ENCODE measurements at places on chromosomes 7 and 10. TPM values are rescaled to one million over a fixed set of nuclear protein-coding genes. Genes with fewer than 3 reads are reported as not detected.

GRCh38 chr7:132351954-132352499, 224.2 kb downstream of the PLXNA4 start:
- H3K4me3 ChIP-seq = no peak overlapping the region
- H3K36me3 ChIP-seq = no peaks in the 10 kb centered on the region
- peaks cover 42% of the 10 kb centered on the region for H3K27me3 ChIP-seq

DNA sequence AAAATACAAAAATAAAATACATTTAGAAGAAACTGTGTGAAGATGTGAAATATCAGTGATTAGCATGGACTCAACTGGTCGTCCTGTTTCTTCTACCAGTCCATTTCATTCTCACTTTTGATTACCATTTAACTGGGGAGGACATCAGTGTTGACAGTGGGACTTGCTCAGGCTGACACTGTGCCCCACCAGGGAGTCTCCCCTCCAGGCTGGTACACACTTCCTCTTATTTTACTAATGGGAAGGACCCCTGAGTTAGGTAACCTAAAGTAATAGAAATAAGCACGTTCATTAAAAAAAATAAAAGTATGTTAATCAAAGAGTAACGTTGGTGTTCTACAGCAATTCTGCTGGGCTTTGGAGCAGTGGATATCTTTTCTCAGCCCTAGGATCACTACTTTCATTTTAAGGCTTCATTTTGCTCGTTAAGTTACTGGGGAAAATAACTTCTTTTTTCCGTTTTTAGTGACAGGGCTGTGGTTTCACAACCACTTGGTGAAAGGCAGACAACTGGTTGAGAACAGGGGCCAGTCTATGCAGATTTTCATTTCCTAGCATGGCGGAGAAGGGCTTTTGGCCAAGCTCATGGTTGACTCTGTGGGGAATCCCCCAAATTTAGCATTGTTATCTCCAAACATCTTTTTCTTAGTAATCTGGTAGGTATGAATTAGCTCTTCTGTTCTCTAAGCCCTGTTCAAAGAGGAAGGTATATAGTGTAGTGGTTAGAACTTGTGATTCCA, 2.1 kb downstream of the SNX10 start:
- DNase-seq = peak; percentile 69
- H3K27ac ChIP-seq = peak overlapping the region; percentile 93

GRCh38 chr7:1964211-1964912, 268.4 kb downstream of the MAD1L1 start:
- peaks cover 23% of the 10 kb centered on the region for H3K4me1 ChIP-seq
- H3K36me3 ChIP-seq = peaks cover 73% of the 10 kb centered on the region
- H3K27me3 ChIP-seq = peaks cover 8% of the 10 kb centered on the region
- no peak overlapping the region for H3K4me3 ChIP-seq

DNA sequence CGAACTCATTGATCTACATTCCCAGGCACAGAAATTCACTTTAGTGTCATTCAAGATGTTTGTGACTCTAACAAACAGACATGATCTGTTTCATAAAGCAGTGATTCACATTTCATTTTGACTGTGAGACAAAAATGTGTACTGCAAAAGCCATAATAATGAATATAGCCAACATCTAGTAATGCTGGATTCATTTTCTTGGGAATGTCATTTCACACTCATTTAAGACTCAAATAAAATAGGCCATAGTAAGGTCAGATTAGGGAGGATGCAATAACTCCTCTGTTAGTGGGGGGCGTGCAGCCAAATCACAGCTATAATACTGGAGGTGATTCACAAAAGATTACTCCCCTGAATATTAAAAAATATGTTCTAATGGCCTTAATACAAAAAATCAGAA, 566.6 kb upstream of the ZWINT start:
- no peak overlapping the region for H3K4me3 ChIP-seq
- no peaks in the 10 kb centered on the region for H3K36me3 ChIP-seq
- no peak overlapping the region for H3K27ac ChIP-seq
- H3K27me3 ChIP-seq = no peaks in the 10 kb centered on the region

GRCh38 chr10:132186488-132187429, at the start of gene DPYSL4:
Gene DPYSL4, plus strand, starts transcription at chr10:132186948. Its CDS starts 116 bp downstream, at chr10:132187064.
- H3K36me3 ChIP-seq = peaks cover 8% of the 10 kb centered on the region
- H3K27ac ChIP-seq = no peak within 1 kb of the TSS
- H3K4me1 ChIP-seq = peaks cover 4% of the 10 kb centered on the region
- peak; percentile 23 for DNase-seq

DNA sequence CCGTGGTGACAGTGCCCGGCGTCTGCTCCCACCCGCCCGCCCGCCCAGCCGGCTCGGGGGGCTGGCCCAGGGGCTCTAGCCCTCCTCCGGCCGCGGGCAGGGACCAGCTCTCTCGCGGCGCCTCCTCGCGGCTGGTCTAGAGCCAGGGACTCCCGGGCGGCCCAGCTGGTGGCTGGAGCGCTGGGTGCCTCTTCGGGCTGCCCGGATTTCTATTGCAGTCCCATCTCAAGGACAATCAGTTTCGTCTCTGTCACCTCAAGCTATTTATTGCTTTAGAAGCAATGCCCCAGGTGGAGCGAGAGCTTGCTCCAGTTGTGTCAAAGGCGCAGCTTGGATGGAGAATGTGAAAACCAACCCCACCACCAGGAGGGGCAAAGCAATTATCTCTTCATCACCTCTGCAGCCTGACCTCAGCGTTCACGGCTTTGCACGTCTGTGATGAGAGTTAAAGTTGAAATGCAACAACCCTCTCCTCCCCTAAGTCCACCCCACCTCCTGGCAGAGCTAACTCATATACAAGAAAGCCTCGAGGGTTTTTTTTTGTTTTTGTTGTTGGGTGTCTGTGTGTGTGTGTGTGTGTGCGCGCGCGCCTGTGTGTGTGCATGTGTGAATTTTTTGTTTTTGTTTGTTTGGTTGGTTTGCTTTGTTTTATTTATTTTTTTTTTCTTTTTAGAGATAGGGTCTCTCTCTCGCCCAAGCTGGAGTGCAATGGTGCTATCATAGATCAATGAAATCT, at the start of gene ITGA8:
ITGA8 (minus strand) TSS at position 24 of the 736 bp plus-strand sequence. CDS start 151 bp downstream, outside the sequence.
- H3K27ac ChIP-seq = no peak within 1 kb of the TSS
- H3K36me3 ChIP-seq = no peaks in the 10 kb centered on the region
- peaks cover 55% of the 10 kb centered on the region for H3K27me3 ChIP-seq
- H3K4me3 ChIP-seq = no peak within 1 kb of the TSS

- H3K36me3 ChIP-seq = no peaks in the 10 kb centered on the region
- DNase-seq = no peak
- no peaks in the 10 kb centered on the region for H3K4me1 ChIP-seq
- H3K27ac ChIP-seq = no peak overlapping the region
- H3K27me3 ChIP-seq = no peaks in the 10 kb centered on the region
Observed at GRCh38 chr10:19168584-19168983, 120.0 kb downstream of the MALRD1 start.

- H3K4me3 ChIP-seq = no peak overlapping the region
- no peaks in the 10 kb centered on the region for H3K4me1 ChIP-seq
- H3K36me3 ChIP-seq = no peaks in the 10 kb centered on the region
- no peak overlapping the region for H3K27ac ChIP-seq
- no peaks in the 10 kb centered on the region for H3K27me3 ChIP-seq
Observed at GRCh38 chr10:120606051-120606764, 149.2 kb downstream of the PLPP4 start.

The CYP3A4 gene
- total RNA-seq = not detected

The RPEL1 gene
- total RNA-seq = not detected

The GARIN1A gene
- 0.30 TPM for total RNA-seq

The SPDYE16 gene
- 0.12 TPM for total RNA-seq

The TAS2R4 gene
- total RNA-seq = 0.27 TPM
